ENCODE measurements at places on chromosomes 11 and 22.

DNA sequence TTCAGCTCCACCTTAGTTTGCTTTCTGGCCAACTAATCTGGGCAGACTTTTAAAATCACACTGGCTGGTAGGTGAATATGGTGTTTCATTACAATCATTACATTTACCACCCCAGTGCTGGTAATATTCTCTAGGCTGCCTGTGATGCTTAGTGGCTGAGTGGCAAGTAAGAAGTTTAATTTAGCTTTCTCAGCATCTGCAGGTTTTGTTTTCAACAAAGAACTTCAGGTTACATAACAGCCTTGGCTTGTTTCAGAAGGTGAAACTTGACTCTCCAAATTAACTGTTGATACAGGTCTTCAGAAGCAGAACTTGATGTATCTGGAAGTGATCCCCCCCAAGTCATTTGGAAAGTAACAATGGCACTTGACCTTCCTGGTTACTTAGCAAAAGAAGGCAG, 423.3 kb upstream of the CCDC90B start:
- no peak for DNase-seq

- no peak for DNase-seq
Measured at GRCh38 chr11:30046578-30046945, 29.7 kb upstream of the KCNA4 start.

DNA sequence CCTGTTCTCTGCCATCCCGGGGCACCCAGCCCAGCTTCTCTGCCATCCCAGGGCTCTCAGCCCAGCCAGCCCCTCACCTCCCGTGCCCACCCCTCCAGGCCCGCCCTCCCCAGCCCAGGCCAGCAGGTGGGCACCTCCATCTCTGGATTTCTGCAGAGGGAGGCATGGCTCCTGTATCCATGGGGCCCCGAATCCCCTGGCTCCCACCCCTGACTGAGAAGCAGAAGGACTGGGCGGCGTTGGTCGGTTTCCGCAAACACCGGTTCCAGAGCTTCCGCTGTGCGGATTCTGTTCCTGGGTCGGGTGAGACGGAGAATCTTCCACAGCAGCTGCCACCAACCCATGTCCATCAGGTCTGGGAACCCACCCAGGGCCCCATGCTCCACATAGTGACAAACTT, 240.3 kb downstream of the BRD1 start:
- no peak for DNase-seq

DNA sequence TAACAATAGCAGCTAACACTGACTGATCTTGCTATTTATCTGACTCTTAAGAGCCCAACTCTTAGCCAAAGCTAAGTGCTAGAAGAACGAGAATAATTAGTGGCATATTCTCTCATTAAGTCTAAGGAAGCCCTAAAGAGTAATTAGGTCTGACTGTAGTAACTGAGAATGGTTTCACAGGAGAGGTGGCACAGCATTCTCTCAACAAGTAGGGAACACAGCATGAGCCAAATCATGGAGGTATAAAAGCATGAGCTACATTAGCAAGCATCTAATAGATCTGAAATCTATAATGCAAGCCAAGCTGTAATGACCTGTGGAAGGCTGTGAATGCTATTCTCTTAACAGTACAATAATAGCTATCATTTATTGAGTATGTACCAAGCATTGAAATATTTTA, 230.6 kb downstream of the TTC28 start:
- no peak for DNase-seq

GRCh38 chr11:69467196-69467595, 14.3 kb upstream of the LINC01488 start:
- no peak for DNase-seq

DNA sequence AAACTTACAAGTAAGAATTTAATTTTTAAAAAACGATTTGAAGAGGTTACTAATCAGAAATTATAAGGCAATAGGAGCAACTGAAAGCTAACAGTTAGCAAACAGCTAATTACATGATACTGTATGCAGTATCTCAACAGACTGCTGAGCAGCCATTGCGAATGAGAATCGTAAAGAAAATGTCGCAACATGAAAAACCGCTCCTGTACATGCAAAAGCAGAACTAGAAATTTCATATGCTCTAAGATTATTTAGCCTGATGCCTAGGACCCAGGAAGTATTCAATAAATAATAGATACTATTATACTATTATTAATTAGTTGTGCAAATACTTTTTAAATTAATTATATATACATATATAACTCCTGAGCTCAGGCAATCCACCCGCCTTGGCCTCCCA, 48.7 kb upstream of the EP300 start:
- DNase-seq, result no peak

GRCh38 chr11:100925935-100926334, 203.7 kb downstream of the PGR start:
- no peak for DNase-seq

- no peak for DNase-seq
Measured at GRCh38 chr22:30057375-30057774, 22.9 kb upstream of the HORMAD2 start.

DNA sequence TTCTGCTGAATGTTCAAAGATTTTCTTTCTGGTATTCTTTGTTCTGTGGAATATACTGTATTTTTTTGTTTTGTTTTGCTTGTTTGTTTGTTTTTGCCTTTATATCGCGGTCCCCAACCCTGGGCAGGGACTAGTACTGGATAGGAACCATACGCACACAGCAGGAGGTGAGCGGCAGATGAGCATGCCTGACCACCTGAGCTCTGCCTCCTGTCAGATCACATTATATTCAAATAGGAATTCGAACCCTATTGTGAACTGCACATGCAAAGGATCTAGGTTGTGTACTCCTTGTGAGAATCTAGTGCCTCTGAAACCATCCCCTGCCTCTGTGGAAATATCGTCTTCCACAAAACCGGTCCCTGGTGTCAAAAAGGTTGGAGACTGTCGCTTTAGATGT, 83.3 kb upstream of the ANO3 start:
- DNase-seq, result no peak

- no peak for DNase-seq
Measured at GRCh38 chr22:24567668-24568067, 11.9 kb downstream of the SNRPD3 start.

GRCh38 chr11:2830030-2830812, 55.4 kb downstream of the CDKN1C start:
- DNase-seq, result no peak

GRCh38 chr22:29106839-29107238, 34.0 kb downstream of the KREMEN1 start:
- no peak for DNase-seq

DNA sequence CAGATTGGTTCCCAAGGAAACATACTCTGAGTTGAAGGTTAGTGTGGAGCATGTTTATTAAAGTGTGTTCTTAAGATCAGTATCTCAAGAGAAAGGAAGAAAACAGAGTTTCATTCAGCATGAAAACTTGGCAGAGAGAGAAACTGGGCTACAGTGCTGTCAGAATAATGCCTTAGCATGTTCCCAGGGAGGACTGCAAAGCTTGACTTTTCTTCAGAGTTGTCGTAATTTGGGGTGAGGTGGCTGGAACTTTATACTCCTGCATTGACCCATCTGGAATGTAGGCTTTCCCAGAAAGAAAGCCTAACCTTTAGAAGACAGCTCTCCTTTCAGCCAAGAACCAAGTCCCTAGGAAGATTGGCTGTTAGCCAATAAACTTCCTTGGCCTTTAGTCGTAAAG, 190.8 kb upstream of the CNTN5 start:
- no peak for DNase-seq

- no peak for DNase-seq
Measured at GRCh38 chr11:124867700-124868099, 2.5 kb downstream of the ROBO3 start.

GRCh38 chr11:10731064-10731680, 19.9 kb upstream of the CTR9 start:
- no peak for DNase-seq

GRCh38 chr11:68342459-68343158, 30.2 kb downstream of the LRP5 start:
- DNase-seq, result no peak

GRCh38 chr22:37734964-37735451, 38.2 kb downstream of the TRIOBP start:
- no peak for DNase-seq

- no peak for DNase-seq
Measured at GRCh38 chr22:29461263-29461662, 18.8 kb upstream of the NEFH start.

- no peak for DNase-seq
Measured at GRCh38 chr11:133889188-133889587, 43.9 kb upstream of the SPATA19 start.

GRCh38 chr11:6433998-6434660, 6.7 kb downstream of the HPX start:
- DNase-seq, result no peak

- DNase-seq, result no peak
Measured at GRCh38 chr22:36371920-36372319, 15.8 kb downstream of the MYH9 start.

- DNase-seq, result no peak
Measured at GRCh38 chr11:914747-915501, 4.3 kb upstream of the CHID1 start.

- DNase-seq, result no peak
Measured at GRCh38 chr11:33001751-33002542, 13.7 kb upstream of the DEPDC7 start.

GRCh38 chr22:11307998-11308397, 4220.0 kb upstream of the OR11H1 start:
- DNase-seq, result no peak

- no peak for DNase-seq
Measured at GRCh38 chr11:115767883-115768282, 263.7 kb upstream of the CADM1 start.

DNA sequence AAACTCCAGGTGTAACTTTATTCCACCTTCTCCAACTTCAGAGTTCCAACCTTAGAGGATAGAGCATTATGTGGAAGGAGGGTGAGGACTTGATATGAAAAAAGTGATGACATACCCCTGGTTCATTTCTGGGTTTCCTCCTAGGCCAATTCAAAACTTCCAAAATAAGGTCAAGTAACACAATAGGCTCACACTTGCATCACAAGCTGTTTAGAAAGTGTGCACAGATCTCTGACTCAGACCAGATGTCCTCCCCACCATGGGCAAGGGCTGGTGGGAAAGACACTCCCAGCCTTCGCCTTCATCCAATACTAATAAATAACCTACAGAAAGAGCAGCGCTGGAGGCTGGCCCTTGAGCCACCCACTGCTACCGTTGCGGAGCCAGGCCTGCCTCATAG, 5.8 kb upstream of the BUD13 start:
- no peak for DNase-seq

DNA sequence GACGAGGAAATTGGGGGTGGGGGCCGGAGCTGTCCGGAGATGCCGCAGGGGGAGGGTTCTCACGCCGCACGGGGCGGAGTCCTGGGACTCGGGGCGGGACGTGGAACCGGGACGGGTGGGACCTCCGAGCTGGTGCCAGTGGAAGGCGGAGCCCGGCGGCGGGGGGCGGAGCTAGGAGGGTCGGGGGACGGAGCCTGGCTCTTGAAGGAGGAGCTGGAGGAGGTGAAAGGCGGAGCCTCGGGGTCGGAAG, 271 bp downstream of the FKBP2 start:
- DNase-seq, result no peak

DNA sequence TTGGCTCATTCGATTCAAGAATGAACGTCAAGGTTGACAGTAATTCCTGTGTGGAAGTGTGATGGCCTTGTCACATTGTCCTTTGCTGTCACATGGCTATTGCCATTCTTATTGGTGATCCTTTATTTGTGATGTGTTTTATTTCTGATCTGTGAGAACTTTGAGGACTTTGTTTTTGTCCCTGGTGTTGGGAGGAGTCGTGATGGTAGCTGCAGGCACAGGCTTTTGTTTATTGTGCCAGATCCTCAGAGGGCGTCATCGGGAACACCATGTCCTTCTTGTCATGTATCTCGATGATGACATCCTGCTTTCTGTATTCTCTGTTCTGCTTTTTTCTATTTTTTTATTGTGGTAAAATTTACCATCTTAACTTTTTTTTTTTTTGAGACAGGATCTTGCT, 5.6 kb downstream of the PICK1 start:
- no peak for DNase-seq

DNA sequence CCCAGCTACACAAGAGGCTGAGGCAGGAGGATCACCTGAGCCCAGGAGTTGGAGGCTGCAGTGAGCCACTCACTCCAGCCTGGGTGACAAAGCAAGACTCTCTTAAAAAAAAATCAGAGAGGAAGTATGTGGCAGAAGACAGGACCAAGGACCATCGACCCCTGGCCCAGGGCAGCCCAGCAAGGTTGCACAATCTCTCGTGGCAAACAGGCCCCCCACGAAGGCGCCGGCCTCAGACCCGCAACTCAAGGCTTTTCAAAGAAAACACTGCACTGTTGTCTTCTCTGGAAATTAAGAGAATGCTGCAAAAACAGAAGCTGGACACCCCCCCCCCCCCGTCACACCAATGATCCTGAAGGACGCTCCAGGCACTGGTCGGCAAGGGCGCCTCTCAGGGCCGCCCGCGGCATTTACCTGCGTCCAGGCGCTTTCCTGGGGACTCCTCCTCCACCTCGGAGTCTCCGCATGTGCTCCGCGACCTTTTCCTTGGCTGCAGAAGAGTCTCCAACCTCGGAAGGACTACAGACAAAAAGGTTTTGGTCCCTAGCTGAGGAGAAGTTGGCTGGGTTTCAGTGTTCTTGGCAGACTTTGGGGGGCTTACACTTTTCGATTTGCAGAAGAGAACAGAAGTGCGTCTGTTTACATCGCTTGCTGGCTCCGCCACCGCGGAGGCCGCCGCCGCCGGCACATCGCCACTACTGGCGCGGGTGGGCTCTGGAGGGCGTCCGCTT, 40.5 kb downstream of the BRD1 start:
- no peak for DNase-seq

- DNase-seq, result no peak
Measured at GRCh38 chr11:88424881-88425280, 87.3 kb upstream of the CTSC start.

All from CD4-positive, alpha-beta T cell treated with Interleukin-15 for 1 hour (primary cell).